T follicular helper cell (primary cell): ENCODE measurements at places on chromosomes 5 and 9.
A peak's percentile ranks its signal among the peaks of the same experiment; 100 is the strongest.

GRCh38 chr9:14089051-14089803, 224.7 kb downstream of the NFIB start:
- no peak for DNase-seq

DNA sequence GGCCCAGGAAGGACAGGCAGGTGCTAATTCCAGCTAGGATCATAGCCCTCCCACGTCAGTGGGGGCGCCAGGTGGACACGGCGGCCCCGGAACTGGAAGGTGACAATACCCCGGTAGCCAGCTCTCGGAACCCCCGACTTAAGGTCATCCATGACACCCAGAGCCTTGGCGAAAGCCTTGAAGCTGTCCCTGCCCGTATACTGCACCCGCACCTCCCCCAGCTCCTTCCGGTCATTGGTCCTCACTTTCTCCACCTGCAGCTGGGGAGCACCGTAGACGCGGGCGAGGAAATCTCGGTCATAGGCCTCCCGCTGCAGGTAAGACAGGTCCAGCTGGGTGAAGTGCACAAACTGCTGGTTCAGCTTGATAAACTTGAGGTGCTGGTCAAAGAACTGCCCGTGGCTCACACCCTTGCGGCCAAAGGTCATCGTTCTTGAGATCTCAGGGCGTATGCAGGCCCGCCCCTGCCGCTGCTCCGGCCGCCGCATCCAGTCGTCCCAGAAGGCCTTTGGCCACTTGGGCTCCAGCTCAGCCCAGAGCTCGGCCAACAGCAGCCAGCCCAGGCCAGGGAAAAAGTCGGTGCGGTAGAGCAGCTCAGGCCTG, 10.9 kb downstream of the MGAT1 start:
- no peak for DNase-seq

DNA sequence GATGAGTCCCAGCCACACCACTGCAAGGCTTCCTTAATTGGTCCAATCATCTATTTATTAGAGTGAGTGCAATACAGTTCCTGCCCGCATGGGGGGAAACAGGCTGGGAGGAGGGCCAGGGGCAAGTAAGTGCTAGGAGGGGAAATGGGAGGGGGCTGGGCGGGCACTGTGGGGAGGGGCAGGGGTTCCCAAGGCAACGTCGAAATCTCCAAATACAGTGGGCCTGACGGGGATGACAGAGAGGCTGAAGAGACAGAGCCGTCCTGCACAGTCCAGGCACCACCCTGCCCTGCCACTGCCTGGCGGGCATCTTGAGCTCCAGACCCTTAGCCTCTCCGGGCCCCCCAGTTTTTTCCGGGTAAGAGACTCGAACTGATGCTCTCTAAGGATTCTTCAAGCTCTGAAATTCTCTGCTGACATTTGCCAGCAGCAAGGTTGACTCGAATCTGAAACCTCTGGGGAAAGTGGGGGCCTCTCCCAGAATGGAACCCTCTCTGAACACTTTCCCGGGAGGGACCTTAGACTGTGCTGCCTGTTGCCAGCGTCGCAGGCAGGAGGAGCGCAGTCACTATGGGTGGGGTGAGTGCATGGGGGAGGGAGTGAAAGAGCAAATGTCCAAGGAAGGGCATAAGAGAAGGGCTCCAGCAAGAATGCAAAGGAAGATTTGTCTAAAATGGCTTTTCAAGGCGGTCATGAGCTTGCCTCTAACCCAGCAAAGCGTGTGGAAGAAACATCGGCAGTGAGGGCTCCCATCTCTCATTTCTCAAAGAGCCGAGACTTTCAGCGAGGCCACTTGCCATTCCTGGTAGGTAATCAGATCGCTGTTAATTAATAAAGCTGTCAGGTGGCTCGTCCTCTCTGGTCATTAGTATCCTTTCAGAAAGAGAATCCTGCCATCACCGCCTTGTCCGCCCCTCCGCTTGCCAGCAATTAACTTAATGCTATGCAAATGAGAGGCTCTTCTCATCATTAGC, 99.0 kb downstream of the GTF3C4 start:
- DNase-seq, result peak; percentile 50

- no peak for DNase-seq
Measured at GRCh38 chr5:142994218-142994617, 224.0 kb downstream of the ARHGAP26 start.

DNA sequence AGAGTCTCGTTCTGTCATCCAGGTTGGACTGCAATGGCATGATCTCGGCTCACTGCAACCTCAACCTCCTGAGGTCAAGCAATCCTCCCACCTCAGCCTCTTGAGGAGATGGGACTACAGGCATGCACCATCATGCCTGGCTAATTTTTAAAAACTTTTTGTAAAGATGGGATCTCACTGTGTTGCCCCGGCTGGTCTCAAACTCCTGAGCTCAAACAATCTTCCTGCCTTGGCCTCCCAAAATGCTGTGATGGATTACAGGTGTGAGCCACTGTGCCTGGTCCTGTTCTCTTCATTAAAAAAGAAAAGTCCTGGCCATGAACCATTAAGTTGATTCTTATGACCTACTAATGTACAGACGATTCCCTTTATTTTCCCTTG, 54.7 kb downstream of the ERAP1 start:
- no peak for DNase-seq

DNA sequence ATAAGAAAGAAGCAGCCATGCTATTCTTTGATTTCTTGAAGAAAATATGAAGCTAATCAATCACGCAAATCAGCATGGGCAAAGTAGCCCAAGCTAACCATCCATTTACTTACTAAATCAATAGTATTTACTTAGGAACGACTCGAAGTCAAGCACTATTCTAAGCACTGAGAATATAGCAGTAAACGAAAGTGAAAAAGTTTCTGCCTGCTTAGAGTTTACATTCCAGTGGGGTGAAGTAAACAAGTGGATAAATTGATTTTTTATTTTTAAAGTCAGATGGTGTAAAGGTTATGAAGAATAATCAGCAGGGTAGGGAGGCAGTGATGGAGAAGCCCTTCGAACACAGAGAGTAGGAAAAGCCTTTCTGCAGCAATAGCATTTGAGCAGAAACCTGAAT, 5.5 kb downstream of the TSTD2 start:
- no peak for DNase-seq

- no peak for DNase-seq
Measured at GRCh38 chr9:113390192-113390960, 10.7 kb downstream of the ALAD start.

DNA sequence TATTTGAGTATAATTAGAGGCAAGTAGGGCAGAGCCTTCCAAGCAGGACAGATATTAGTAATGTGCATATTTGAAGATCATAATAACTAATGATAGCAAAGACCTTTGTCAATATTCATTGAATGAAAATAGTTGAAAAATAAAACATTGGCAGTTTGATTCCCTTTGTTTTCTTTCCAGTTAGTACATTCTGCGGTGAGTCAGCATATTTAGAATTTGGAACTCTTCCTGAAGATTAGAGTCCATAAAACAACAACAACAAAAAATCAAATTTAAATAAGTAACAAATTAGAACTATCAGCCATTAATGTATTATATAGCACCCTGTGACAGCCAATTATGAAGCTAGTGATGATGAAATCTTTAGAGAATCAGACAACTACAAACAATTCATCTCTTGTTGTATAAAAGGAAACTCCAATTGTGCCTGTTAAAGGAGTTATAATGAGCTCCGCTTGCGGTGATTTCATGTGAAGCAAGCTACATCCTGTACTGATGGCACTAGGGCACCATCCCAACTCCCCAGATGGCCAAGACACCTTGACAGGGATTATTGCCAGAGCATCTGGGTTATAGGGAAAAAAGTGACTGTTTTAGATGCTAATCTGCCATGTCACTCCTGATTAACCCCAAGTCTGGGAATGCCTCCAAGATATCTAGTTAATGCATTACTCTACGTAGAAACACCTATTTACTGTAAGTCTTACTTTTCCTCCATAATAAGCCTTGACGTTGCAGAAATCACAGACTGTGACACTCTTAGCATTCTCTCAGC, 6.8 kb downstream of the IFNA8 start:
- no peak for DNase-seq

- DNase-seq, result no peak
Measured at GRCh38 chr9:134131471-134132207, 4.2 kb upstream of the WDR5 start.

DNA sequence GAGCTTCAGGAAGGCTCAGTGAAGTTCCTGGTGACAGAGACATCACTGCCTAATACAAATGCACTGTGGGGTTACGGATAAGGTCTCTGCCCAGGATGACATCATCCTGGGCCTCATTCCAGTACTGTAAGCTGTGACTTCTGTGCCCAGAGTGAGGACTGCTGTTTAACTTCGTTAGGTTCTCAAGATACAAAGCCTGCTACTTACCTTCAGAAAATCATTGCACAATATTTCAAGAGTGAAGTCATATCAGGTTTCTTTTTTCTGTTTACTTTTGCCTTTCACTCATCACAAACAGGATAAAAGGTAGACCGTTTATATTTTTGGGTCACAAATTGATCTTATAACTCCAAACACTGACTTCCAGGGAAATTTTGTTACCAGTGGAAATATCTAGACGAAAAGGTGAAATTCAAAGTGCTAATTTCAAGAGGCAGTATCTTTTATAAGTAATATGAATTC, 241.2 kb downstream of the PIK3R1 start:
- no peak for DNase-seq

DNA sequence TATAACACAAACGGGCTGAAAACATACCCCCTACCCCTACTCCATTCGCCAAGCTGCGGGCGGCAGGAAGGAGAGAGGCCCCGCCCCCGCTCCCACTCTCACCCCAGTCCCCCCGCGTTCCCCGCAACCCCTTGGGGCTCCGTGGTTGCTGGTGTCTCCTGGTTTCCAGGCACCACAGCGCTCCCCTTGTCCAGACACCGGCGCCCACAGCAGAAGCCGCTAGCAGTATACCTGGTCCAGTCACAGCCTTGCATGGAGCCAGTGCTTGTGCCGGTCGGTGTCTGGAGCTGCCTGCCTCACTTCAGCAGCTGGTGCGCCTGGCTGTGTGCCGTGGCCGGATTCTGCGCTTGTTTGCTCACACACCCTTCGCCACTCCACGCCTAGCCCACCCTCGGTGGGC, 240.5 kb upstream of the DAB2 start:
- DNase-seq, result no peak

GRCh38 chr9:35856206-35856605, 14.0 kb downstream of the OR13J1 start:
- DNase-seq, result no peak

GRCh38 chr9:124217836-124218437, 39.8 kb upstream of the NEK6 start:
- no peak for DNase-seq

DNA sequence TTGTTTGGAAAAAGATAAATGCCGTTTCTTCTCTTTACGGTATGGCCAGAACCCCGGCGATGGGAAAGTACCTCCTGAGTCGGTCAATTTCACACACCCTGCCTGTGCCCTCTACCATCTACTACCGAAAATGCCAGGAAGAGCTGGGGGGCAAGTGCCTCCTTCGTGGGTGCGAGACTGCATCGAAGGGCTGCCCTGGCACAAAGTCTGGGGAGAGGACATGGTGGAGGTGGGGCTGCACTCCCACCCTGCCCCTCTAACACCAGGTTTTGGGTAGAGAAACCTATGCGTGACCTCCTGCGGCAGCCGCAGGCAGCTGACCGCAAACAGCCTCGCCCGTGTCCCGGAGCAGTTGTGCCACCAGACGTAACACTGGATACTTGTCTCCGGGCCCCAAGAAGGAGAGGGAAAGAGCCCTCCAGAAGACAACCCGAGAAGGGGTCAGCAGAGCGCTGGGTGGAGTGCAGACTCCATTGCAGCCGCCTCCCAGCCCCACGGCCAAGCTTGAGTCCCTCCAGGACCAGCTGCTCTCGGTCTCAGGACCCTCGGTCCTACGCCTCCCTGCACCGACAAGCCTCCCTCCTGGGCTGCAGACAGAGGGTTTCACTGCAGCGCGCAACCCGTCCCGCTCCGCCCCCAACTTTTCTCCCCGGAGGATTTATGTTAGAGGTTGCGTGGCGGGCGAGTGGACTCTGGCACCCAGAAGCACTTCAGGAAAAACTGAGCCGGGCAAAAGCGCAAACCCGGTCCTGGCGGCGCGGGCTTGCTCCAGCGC, 823 bp upstream of the PRDM6 start:
- no peak for DNase-seq

DNA sequence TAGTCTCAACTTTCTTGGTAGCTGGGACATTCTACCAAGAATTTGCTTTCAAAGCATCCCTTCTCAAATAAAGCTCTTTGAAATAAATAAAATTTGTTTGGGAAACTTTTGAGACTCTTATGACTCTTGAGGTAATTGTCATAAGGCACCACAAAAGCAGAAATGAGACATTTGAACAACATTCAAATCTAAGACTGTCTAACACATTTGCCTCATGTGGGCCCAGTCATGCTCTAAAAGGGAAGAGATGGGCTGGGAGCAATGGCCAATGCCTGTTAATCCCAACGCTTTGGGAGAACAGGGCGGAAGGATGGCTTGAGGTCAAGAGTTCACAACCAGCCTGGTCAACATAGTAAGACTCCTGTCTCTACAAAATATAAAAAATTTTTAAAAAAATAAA, 26.4 kb downstream of the SLC31A2 start:
- DNase-seq, result no peak

DNA sequence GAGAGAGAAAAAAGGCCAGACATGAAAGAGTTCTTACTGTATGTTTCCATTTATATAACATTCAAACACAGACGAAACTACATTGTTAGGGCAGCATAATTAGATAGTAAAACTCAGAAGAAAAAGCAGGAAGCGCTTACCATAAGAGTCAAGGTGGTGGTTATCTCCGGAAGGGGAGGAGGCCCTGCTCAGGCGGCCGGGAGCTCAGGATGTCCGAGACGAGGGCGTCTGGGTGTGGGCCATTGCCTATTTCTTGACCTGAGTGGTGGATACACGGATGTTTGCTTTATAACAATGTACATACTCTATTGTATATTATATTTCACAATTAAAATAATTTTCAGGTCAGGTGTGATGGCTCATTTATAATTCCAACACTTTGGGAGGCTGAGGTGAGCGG, 80.9 kb upstream of the COL5A1 start:
- DNase-seq, result no peak

GRCh38 chr5:335740-336038, 14.2 kb downstream of the AHRR start:
- no peak for DNase-seq

DNA sequence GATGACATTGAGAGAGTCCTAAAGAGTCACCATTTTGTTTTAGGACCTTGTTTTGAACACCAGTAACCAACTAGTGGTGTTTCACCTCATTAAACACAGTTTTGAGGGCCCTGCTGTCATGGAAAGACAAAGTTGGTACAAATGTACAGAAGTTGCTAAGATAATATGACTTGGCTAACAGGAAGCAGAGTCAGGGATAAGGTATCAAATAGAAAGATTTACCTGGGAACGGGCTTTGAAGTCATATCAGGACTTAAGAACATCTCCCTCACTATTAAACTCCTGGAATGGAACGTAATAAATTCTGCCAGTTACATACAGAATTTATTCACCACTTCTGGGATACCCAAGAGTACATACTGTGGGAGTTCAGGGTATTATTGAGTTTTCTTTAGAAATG, 115.6 kb downstream of the SNCAIP start:
- DNase-seq, result no peak

GRCh38 chr5:58458141-58458742, 1.6 kb downstream of the PLK2 start:
- DNase-seq, result no peak

- DNase-seq, result no peak
Measured at GRCh38 chr5:82355496-82355895, 77.3 kb upstream of the RPS23 start.

GRCh38 chr5:168833383-168833782, 254.2 kb upstream of the PANK3 start:
- DNase-seq, result no peak

- no peak for DNase-seq
Measured at GRCh38 chr9:97623946-97624345, 9.2 kb downstream of the TSTD2 start.

GRCh38 chr5:81755320-81755719, 4.4 kb upstream of the SSBP2 start:
- no peak for DNase-seq
